Hematopoietic multipotent progenitor cell (in vitro differentiated cells): ENCODE measurements at places on chromosomes 3 and 15. TPM values are rescaled to one million over a fixed set of nuclear protein-coding genes. Genes with fewer than 3 reads are reported as not detected.

GRCh38 chr3:144873066-144873465 lies 901.4 kb downstream of the DIPK2A start:
- no peak for DNase-seq

TUSC2 gene
- 28.8 TPM for total RNA-seq

- DNase-seq: no peak
Observed at GRCh38 chr15:84819791-84820190, 2.6 kb downstream of the ALPK3 start.

DNA sequence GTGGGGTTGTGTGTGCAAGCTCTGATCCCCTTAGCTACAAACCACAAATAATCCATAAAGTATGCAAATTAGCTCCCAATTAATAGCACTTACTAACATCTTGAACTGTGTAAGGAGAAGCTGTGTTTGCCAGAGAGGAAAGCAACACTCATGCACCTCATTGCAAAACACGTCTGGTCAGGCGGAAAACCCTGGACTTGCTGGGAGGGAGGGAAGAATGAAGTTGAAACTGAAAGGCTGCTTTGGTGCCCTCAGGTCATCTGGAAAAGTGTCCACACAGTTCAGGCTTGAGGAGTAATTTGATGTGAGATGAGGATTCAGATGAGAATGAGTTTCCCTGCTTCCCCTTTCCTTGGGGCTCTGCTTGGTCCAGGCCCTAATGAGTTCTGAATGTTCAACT lies 185.5 kb upstream of the ANKRD28 start:
- DNase-seq: no peak

DNA sequence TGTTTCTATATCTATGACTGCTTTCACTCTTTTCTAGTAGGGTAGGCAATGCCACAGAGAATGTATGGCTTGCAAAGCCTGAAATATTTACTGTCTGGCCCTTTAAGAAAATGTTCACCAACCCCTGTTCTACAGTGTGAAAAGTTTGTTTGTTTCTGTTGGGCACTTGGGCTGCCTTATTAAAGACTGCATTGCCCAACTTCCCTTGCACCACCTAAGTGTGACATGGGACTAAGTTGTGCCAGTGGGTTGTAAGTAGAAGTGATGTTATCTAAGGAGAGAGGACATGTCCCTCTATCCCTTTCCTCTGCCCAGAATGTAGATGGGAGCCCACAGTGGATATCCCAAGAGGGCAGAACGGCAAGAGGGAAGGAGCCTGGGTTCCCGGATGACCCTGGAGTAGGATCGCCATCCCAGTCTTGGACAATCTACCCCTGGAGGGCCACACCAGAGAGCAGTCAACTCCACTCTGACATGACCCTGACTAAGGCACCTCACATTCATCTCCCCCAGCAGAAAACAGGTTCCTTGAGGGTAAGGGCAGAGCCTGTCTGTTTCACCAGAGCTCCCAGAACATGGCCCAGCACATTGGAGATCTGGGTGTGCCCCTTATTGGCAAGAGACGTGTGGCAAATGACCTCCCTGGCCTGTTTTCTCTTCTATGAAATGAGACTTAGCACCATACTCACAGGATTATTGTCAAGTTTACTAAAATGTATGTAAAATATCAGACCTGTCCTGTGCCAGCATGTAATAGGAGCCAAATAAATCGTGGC lies 138.8 kb downstream of the SMAD6 start:
- no peak for DNase-seq

DNA sequence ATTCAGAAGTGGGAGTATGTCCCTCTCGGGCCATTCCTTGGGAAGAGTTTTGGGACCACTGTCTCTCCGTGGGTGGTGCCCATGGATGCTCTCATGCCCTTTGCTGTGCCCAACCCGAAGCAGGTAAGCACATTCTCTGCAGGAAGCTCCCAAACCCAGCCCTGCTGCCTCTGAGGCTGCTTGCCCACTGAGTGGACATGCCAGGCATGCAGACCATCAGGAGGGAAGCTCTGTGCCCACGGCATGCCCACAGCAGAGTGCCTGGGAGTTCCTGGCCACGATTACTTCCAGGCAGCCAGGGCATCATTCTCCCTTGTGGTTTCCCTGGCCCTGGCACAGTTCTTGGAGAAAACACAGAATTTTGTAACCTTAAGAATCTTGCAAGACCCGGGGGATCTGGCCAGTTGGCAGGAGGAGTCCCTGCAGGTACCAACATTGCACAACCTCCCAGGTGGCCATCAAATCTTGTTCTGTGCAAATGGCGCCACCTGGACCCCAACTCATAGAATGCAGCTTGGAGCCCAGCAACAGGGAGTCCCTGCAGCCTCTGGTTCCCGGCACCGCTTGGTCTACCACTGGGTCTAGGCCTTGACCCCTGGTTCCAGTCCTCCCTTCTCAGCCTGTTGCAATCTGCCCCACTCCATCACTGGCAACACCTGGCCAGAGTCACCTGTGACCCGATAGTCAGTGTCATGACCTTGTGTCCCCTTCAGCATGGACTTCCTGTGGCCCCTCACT lies 20.4 kb downstream of the FAH start:
- DNase-seq: peak; percentile 67

GRCh38 chr3:136120373-136121348 lies 75.5 kb downstream of the MSL2 start:
- DNase-seq: no peak
